ENCODE measurements at places on chromosomes 2 and 18.

- DNase-seq = no peak
Observed at GRCh38 chr2:8224347-8225190, 457.3 kb upstream of the ID2 start.

DNA sequence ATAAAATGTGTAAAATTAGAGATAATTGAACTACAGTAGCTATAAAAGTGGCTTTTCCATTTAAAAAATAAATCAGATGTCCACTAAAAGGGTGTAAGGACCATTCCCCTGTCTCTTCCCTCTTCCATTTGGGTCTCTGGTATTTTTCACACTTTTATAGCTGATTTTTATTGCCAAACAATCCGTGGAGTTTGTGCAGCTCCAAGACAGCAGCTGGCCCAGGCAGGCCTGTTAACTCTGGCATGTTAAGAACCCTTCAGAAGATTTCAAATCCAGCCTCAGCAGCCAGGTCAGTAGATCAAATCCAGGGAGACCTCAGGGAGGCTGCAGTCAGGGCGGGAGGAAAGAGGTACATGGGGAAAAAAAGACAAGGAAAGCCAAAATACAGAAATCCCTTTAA is 827.1 kb upstream of the FANCL start:
- no peak for DNase-seq

GRCh38 chr2:121137571-121137970 is 147.4 kb downstream of the TFCP2L1 start:
- DNase-seq = no peak

GRCh38 chr2:43021791-43022509 is 204.5 kb downstream of the ZFP36L2 start:
- DNase-seq = no peak

GRCh38 chr2:104344306-104344705 is 509.6 kb upstream of the POU3F3 start:
- DNase-seq = no peak

DNA sequence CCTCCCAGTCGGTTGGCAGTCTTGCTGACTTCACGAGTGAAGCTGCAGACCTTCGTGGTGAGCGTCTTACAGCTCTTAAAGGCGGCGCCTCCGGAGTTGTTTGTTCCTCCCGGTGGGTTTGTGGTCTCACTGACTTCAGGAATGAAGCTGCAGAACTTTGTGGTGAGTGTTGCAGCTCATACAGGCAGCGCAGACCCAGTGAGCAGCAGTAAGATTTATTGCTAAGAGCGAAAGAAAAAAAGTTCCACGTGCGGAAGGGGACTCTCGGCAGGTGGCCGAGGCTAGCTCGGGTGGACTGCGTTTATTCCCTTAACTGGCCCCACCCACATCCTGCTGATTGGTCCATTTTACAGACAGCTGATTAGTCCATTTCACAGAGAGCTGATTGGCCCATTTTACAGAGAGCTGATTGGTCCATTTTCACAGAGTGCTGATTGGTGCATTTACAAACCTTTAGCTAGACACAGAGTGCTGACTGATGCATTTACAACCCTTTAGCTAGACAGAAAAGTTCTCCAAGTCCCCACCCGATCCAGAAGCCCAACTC is 240.3 kb downstream of the LRATD1 start:
- no peak for DNase-seq

DNA sequence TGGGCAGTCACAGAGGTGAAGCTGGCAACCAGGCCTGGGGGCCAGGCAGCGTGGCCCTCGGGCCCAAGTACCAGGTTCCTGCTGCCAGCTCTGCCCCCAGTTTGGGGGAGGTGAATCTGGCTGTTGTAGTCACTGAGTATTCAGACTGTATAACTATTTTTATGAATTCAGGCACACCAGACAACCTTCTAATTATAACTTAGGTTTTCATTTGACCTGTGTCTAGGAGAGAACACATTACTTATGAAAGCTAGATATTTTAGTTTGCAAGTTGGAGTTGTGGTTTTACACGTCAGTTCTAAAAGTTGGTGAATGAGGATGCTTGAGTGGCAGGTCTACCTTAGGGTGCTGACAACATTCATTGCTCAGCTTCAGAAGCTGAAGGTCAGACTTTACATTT is 71.7 kb downstream of the LIMS1 start:
- DNase-seq = no peak

- DNase-seq = no peak
Observed at GRCh38 chr18:37182340-37183135, 353.6 kb downstream of the KIAA1328 start.

DNA sequence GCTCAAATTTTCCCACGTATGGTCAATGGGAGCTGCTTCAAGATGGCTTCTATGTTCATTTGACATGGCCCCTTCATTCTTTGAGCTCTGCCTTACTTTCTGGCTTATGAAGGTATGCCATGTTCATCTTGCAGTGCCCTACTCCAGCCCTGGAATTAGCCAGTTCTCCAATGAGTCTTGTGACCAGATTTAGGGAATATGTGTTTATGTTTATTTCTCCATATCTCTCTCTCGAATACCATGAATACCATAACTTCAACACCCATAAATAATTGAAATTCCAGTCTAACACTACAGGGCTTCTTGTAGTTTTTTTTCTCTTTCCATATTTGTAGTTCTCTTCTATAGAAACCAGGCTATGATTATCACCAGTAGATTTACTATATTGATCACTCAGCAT is 39.7 kb downstream of the EPB41L5 start:
- no peak for DNase-seq

DNA sequence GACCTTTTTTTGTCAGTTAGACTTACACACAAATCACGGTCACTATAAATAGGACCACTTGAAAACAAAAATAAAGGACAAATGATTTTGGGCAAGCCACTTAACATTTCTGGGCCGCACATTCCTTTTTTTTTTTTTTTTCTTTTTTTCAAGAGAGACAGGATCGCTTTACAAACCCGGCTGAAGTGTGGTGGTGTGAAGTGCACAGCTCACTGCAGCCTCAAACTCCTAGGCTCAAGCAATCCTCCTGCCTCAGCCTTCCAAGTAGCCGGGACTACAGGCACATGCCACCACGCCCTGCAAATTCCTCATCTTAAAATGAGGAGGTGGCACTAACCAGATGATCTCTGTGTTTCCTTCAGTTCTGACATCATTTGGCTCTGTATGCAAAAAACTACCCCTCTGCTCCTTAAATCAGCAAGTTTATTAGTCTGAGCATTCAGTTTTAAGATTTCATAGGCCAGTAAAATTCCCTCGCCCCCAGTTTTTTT is 28.3 kb upstream of the MRO start:
- no peak for DNase-seq

DNA sequence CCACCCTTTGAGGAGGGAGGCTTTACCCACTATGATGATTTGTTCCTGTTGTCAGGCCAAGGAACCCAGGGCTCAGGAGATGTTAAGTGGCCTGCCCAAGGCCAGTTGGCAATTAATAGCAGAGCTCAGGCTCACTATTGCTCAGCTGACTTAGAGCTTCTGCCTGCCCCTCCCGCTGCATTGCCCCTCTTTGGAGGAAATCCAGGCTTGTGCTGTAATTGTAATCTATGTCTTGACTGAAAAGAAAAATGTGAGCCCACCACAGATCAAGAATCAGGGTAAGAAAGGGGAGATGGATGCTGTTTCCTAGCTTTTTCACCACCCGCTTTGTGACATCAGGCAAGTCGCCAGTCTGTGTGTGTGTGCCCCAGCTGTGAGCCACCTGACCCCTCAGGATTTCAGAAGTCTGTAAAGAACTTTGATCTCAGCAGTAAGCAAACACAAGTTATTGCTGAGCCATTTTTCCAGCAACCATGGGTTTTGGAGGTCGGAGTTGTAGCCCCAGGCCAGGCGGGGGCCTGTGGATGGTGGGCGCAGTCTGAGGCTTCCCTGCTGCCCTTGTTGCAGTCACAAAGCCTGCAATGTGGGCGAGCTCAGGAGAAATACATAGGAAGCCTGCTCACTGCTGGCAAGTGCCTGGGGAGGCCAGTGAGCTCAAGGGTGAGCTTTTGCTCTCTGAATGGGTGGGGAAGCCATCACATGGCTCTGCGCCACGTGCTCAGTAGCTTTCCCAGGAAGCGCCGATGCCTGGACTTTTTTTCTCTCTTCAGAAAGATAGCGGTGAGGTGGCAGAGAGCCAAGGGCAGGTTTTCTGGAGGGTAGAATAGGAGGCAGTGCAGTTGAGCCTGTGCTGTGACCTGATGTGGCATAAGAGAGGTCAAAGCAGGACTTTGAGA is 6.1 kb downstream of the CABLES1 start:
- no peak for DNase-seq

DNA sequence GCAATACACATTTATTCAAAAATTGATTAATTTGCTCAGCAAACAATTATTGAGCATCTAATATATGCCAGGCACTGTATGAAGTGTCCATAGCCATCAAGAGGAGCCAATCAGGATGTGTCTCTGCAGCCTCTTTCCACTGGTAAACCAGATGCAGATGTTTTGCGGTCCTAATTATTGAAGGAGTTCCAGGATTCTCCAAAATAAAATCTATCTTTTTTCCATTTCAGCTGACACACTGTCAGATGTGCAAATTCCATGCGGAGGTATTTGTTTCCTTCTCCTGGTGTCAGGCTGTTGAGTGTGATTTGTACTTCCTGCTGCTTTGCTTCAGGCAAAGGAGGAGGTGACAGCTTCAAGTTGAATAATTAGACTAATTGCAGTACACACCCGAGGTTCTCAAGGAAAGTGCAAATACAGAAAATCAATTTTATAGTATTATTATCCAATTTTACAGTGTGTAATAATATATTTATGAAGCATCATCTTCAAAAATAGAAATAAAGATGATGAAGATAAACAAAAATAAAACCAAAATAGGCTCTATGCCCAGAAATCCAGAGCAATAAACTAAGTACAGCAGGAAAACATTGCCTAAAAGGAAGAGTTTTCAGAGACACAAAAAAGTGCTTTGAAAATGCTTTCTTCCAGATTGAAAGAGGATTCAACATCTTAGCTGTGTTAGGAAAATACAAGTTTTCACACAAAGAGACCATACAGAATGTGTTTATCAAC is 1352.9 kb upstream of the CHAC2 start:
- DNase-seq = no peak

DNA sequence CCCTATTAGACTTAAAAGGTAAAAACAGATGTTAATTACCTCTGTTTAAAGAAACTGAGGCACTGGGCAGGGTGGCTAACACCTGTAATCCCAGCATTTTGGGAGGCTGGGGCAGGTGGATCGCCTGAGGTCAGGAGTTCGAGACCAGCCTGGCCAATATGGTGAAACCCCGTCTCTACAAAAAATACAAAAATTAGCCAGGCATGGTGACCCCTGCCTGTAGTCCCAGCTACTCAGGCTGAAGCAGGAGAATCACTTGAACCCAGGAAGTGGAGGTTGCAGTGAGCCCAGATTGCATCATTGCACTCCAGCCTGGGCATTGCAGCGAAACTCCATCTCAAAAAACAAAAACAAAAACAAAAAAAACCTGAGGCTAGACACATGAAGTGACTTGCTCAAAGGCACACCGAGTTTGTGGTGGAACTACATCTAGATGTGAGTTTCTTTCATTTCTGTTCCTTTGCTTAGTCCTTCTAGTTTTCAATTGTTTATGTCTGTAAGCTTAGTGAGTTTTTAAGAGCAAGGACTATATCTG is 40.7 kb downstream of the SLC4A1AP start:
- no peak for DNase-seq

GRCh38 chr2:217611056-217611455 is 391.7 kb downstream of the TNS1 start:
- DNase-seq = no peak

DNA sequence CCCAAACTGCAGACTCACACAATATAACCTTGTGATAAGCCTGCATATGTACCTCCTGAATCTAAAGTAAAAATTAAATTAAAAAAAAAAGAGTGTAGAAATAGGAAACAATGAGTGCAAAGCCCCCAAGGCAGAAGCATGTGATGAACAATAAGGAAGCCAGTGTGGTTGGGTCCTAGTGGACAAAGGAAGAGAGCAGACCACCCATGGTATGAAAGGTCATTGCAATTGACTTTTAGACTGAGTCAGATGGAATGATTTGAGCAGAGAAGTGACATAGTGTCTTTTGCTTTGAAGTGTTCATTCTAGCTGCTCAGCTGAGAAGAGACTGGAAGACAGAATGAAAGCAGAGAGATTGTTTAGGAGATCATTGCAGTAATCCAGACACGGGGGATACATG is 417.1 kb downstream of the RAD51AP2 start:
- DNase-seq = no peak

DNA sequence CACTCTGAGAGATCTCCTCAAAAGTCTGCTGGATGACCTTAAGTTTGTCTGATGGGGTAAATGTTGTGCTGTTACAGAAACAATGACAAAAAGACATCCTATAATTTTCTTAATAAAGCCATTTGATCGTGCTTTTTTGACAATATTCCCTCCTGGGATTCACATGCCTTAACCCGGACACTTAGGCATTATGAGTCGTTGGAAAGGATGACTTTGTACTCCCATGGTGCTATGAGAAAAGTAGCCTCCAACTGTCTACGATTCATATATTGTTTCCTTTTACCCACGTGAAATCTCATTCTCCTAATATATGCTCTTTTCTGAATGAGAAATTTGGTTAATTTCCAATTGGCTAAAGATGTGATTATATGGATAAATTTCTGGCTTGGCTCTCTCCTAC is 6.1 kb upstream of the MPP4 start:
- no peak for DNase-seq

- DNase-seq = peak; percentile 79
Observed at GRCh38 chr2:152347076-152347475, 12.1 kb downstream of the FMNL2 start.

- DNase-seq = no peak
Observed at GRCh38 chr2:40439473-40439872, 12.4 kb downstream of the SLC8A1 start.

DNA sequence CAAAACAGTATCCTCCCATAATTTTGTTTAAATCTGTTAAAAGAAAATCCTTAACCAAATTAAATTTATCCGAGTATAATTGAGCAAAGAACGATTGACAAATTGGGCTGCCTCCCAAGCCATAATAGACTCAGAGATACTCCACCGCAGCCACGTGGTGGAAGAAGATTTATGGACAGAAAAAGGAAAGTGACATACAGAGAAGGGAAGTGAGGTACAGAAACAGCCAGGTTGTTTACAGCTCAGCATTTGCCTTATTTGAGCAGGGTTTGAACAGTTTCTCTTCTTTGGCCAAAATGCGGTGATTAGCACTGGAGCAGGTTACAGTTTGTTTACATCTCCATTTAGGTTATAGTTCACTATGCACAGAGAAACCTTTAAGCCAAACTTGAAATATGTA is 60.8 kb downstream of the KYNU start:
- DNase-seq = no peak
